ENCODE measurements at places on chromosomes 5 and 9. TPM values are rescaled to one million over a fixed set of nuclear protein-coding genes. Genes with fewer than 3 reads are reported as not detected.

- no peak for DNase-seq
Measured at GRCh38 chr5:172670005-172670402, 28.9 kb downstream of the NEURL1B start.

DNA sequence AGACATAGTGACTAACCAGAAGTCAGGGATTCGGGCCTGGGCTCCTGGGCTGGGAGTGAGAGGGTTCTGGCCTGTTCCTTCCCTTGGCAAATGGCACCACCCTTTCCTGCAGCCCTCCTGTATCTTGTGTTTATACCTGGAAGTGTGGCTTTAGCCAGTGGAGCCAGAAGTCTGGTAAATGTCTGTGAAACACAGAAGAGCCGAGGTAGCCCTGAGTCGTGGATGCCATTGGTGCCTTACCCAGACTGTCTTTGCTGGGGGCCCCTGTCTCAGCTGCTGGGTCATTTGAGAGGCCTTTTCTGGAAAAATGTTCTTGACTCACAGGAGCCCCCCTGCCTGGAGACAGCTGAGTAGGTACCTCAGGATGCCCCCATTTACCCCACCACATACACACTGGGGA is 95.7 kb upstream of the BASP1 start:
- DNase-seq = no peak

- DNase-seq = no peak
Measured at GRCh38 chr5:178160176-178160575, 6.5 kb upstream of the NHP2 start.

Gene PAPPA
- polyA plus RNA-seq = 8.2 TPM

Gene GABRP
- not detected for polyA plus RNA-seq
